HT-29 (cell line): ENCODE measurements at places on chromosomes 12 and 14. TPM values are rescaled to one million over a fixed set of nuclear protein-coding genes. Genes with fewer than 3 reads are reported as not detected.

Gene KRT5
- not detected in 2 replicates for total RNA-seq

DNA sequence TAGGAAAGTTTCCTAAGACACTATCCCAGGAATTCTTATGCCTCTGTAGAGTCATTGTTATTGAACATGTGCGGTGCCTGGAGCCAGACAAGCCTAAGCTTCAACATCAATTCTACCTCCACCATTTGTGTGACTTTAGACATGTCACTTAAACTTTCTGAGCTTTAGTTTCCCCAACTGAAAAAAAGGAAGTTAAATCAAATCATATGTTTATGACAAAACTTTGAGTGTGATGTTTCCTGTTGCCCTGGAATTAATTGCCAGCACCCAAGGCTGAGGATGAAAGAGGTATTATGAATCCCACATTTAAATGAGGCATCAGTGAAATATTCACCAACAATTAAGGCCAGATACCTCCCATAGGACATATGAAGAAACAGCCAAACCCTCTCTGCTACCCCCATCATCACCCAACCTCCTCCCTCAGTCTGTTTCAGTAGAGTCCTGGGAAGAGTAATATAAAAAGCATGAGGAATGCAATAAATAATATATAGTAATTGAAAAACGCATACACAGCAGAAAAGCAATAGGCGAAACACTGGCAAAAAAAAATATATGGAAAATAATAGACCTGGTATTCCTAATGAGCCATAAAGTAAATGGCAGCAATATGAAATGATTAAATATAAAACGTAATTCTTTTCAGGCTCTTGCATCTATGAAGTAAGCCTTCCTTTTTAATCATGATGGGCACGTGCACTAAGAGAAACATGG is 182.0 kb upstream of the DCN start:
- no peak for DNase-seq

DNA sequence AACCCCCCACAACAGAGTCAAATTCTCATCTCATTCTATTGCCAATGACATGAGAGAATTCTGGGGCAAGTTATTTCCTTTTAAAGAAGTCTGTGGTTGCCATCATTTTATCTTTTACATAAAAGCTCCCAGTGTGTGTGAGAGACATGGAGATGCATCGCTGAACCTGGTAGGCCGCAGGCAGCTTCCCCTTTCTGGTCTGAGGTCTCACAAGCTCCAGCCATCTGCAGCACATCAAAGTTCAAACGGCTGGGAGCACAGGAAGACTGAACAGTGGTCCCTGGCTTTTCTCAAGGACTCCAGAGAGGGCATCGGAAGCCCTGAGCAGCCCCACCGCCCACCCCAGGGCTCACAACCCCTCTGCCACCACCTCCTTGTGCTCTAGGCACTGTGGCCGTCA is 141.7 kb downstream of the RIMBP2 start:
- no peak for DNase-seq

DNA sequence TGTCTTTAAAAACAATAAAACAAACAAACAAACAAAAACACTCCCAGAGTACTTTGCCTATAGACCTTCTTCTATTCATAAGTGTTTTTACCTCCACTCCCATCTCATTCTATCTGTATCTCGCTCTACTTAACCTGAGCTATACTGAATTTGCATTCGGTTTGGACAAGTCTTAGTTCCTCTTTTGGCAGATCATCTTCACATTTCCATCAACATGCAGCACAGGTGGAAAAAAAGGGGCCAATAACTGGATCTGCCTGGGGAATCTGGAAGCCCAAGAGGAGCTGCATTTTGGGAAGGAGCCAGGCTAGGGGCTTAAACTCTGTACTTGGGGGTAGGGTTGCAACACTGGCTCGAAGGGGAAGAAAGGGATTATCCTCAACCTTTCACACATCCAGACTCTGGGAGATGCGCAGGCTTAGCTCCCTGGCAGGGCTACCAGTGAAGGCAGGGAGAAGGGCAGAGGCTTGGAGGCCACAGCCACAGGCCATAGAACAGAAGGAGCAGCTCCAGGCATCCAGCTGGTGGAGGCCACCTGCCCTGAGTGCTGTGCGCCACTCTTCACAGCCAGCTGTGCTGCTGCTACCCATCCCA is 4.1 kb downstream of the NINJ2 start:
- no peak for DNase-seq

- DNase-seq, result no peak
Observed at GRCh38 chr12:94205822-94206221, 57.4 kb downstream of the PLXNC1 start.

DNA sequence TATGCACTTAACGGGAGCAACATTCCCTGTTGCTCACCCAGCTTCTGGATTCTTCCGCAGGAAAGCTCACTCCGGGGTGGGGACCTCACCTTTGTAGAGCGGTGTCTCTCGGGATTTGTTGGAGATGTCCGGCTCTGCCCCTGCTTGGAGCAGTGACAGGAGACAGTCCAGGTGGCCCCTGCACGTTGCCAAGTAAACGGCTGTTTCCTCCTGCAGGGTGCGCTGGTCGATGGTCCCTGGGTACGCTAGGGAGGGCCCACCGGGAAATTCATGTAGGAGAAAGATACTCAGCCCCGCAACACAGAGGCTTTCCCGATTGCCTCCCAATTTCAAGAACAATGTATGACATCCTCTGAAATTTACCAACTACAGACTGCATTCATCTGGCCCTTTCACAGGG is 23.1 kb downstream of the ASB2 start:
- no peak for DNase-seq

DNA sequence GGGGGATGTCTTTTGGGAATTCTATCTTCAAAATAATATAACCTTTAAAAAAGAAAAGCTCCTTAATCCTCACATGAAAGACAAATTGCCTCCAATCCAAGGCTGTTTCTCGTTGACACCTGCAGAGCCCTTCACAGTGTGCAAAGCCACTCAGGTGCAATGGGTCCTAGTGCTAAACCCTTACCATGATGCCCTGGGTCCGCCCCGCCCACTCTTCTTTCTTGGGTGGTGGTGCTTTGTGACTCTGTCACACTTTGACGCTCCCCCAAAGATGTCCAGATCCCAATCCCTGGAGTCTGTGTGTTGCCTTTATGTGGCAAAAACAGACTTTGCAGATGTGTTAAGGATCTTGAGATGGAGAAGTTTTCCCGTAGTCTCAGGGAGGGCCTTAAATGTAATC is 29.7 kb downstream of the CLMN start:
- no peak for DNase-seq

GRCh38 chr12:131142891-131143657 is 189.4 kb downstream of the ADGRD1 start:
- DNase-seq, result no peak

DNA sequence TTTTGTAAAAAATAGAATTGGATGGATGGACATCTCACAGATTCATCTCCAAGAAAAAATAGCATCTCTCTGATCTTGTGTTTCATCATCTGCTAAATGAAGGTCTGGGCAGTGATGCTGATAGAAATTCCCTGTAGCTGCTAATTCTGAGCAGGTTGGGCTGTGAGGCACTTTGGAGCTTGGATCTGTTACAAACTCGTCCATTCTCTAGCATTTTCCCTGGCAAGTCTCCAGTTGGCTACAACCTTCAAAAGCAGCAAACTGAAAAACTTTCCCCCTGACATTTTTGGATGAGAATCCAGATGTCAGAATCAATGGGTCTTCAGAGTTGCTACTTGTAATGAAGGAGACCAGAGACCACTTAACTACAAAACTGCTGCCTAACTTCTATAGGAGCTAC is 72.7 kb downstream of the TPH2 start:
- DNase-seq, result no peak
